ENCODE measurements at places on chromosomes 3 and 15.

DNA sequence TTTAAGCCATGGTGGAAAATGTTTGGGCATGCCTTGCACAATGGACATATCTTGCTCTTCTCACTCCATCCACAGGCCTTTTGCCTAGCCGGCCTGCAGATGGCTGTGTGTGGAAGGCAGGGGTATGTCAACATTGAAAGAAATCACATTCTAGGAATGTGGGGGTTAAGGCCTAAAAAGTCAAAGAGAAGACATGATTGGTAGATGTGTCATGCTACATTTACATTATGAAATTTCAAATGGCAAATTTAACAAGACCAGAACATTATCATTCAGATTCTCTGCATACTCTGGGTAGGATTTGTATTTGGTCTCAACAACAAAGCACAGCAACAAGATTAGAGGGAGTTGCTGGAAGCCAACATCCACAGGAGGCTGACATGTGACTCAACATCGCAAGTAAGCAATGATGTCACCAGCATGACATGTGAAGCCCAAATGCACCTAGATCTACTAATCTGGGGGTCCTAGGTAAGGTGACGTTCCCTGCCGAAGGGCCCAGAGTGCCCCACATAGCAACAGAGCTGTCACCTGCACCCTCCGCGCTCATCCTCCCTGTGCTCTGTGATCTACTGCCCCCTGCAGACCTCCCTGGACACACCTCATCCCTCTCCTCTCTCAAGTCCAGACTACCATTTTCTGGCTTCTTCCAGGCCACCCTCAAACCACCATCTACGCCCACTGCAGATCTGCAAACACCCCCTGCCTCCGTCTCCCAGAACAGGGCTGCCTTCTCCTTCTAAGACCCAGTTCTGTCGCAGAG, 39.4 kb downstream of the CLDN18 start:
- no peak for DNase-seq

DNA sequence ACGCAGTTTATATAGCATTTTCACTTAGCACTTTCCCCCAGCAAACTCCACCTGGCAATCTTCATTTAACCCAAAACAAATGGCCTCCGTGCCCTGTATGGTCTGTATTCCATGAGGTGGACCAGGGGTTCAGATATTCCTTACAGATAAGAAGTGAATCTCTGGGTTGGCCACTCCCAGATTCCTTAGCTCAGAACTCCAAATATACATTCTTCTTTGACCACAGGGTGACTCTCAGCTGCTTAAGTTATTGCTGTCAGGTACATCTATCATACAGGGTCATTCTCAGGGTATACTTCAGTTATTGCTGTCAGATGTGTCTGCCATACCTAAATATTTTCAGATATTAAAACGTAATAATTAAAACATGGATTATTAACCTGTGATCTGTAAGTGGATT, 229.8 kb downstream of the TBL1XR1 start:
- DNase-seq = no peak

GRCh38 chr3:94234177-94234788, 171.4 kb downstream of the NSUN3 start:
- no peak for DNase-seq

DNA sequence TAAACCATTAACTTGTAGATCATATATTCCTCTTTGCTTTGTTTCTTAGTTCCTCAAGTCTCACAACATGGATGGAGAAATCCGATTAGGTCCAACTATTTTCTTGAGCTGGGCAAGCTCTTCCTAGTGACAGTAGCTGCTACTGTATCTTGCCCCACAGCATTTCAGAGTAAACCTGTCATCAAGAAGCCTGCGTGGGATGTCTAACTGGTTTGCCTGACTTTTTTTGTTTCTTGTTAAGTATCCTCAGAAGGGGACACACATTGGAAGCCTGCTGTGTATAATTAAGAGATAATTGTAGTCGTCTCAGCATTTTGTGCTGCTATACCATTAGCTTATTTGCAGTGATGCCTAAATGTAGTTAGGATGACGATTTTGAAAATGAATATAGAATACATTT, 29.3 kb upstream of the STT3B start:
- no peak for DNase-seq

DNA sequence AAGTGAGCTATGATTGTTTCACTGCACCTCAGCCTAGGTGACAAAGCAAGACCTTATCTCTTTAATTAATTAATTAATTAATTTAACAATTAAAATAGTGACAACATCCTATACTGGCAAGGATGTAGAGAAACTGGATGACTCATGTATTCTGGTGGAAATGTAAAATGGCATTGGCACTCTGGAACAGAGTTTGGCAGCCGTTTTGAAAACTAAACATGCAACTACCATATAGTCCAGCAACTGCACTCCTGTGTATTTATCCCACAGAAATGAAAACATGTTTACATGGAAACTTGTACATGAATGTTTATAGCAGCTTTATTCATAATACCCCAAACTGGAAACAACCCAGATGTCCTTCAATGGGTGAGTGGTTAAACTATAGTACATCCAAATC, 56.6 kb downstream of the ANP32A start:
- no peak for DNase-seq

- DNase-seq = no peak
These were observed 454.0 kb upstream of the ARHGEF26 start for GRCh38 chr3:153666991-153667740.

GRCh38 chr3:171229173-171229572, 202.7 kb upstream of the SLC2A2 start:
- DNase-seq = no peak

- no peak for DNase-seq
These were observed 61.7 kb downstream of the TAMM41 start for GRCh38 chr3:11784971-11785377.

DNA sequence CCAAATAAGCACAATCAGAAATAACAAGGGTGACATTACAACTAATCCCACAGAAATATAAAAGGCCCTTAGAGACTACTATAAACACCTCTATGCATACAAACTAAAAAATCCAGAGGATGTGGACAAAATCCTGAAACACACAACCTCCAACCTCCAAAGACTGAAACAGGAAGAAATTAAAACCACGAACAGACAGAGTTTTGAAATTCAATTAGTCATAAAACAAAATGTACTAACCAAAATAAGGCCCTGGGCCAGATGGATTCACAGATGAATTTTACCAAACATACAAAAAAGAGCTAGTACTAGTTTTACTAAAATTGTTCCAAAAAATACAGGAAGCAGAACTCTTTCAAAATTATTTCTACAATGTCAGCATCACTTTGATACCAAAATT, 1043.6 kb downstream of the DIPK2A start:
- no peak for DNase-seq

DNA sequence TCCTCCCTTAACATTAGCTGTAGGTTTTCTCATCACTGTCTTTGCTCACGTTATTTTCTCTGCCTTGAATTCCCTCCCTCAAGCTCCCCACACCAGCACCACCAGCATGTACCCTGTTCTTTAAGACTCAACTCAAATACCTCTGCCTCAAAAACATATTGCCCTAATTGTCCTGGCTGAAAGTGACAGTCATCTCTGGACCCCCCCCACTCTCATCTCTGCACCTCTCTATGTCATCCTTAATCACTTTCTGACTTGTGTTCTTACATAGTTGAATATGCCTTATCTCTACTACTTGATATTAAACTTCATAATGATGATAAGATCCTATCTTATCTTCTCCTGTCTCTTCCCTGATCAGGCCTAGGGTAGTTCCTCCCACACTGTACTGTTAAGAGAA, 345.2 kb upstream of the TPRG1 start:
- no peak for DNase-seq
